ENCODE measurements at places on chromosomes 5 and 9.

- DNase-seq = no peak
Observed at GRCh38 chr9:13279284-13280141, at the start of gene MPDZ. Gene MPDZ, minus strand, starts transcription at chr9:13279692. Its CDS starts 29,377 bp downstream, at chr9:13250315.

DNA sequence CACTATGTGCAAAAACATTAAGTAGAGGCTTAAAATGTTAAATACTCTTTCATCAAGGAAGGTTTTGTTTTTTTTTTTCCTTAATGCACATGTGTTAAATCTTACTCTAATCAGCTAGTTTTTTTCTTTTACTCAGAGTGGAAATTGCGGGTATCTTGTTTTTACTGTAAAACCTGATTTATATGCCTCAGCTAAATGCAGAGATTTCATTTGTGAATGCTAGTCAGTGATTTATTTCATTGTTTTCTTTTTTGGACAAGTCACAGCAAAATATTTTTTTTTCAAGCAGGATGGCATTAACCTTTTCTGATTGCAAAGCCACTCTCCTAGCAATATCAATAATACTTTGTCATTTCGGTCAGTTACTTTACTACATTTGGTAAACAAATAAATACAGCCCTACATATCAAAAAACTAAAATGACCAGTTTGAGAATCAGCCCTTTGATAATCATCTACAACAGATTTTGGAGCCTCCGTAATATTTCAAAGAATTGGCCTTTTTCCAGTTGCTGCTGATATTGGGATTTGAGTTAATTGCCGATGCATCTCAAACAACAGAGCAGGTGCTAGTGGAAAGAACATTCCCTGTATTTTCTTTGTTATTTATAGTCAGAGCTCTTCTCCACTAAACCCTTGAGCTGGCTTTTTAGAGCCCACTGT, 579.2 kb upstream of the ZNF608 start:
- no peak for DNase-seq

DNA sequence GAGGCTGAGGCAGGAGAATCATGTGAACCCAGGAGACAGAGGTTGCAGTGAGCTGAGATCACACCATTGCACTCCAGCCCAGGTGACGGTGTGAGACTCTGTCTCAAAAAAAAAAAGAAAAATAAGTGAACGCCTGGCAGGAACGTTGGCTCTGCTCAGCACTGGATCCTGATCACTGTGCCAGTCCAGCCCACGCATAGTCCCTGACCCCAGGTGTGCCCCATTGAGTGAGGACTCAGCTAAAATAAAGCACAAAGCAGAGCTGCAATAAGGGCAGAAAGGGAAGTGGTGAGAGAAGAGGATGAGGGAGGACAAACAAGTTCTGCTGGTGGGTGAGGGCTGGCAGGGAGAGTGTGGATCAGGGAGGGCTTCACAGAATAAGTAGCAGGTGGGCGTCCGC, 4.3 kb downstream of the GRHPR start:
- no peak for DNase-seq

GRCh38 chr5:82046276-82046647, 74.4 kb downstream of the ATG10 start:
- no peak for DNase-seq

DNA sequence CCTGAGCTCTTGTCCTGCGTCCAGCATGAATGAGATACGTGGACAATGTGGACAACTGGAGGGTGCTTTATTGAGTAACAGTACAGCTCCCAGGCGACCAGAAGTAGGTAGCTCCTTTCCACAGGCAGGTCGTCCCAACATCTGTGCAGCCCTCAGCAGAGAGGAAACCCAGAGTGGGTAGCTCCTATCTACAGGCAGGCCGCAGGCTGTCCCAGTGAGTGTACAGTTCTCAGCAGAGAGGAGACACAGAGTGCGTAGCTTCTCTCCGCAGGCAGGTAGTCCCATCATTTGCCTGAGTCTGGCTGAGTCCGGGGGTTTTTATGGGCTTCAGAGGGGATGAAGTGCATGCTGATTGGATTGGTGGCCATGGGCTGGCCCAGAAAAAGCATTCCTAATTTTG, 373.3 kb downstream of the CHSY3 start:
- DNase-seq = no peak

- DNase-seq = no peak
Observed at GRCh38 chr5:68641211-68641610, 425.7 kb downstream of the PIK3R1 start.

DNA sequence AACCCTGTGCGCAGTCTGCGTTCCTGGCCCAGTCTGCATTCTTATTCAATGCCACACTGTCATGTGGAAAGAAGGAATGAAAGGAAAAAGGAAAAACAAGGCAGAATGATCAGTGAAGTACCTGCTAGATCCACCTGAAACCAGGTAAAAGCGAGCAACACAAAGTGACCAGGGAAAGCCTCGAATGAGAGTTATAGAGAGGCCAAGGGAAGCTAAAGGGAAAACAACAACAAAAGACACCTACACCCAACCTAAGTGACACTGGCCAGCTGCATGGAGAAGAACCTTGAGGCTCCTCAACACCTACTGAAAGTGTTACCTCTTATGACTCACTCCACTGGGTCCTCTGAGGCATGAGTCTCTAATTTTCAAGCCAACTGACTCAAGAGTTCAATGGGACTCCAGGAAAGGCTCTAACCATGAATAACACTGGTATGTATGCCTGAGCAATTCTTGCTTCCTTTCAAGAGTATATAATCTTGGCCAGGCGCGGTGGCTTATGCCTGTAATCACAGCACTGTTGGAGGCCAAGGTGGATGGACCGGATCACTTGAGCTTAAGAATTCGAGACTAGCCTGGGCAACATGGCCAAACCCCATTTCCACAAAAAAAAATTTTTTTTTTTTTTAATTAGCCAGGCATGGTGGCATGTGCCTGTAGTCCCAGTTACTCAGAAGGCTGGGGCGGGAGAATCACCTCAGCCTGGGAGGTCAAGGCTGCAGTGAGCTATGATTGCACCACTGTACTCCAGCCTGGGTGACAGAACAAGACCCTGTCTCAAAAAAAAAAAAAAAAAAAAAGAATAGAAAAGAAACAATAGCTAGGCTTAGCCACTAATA, 29.0 kb downstream of the MTMR12 start:
- no peak for DNase-seq

GRCh38 chr5:78716206-78716605, 67.6 kb upstream of the LHFPL2 start:
- no peak for DNase-seq

GRCh38 chr9:129201289-129201688, 23.2 kb upstream of the IER5L start:
- DNase-seq = no peak

DNA sequence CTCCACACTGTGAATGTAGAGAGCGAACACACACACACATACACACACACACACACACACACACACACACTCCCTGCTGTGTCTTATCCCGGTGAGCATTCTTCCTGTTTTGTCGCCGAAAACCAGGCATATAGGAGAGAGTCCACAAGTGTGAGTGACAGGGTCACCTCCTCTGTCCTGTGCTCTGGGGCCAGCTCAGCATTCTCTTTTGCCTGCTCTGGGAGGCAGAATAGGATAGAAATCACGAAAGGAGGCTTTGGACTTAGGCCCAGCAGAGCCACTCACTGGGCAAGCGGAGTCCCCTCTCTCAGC, 3.0 kb downstream of the LAMC3 start:
- DNase-seq = no peak

GRCh38 chr5:118863345-118863744, 125.0 kb downstream of the DTWD2 start:
- no peak for DNase-seq

DNA sequence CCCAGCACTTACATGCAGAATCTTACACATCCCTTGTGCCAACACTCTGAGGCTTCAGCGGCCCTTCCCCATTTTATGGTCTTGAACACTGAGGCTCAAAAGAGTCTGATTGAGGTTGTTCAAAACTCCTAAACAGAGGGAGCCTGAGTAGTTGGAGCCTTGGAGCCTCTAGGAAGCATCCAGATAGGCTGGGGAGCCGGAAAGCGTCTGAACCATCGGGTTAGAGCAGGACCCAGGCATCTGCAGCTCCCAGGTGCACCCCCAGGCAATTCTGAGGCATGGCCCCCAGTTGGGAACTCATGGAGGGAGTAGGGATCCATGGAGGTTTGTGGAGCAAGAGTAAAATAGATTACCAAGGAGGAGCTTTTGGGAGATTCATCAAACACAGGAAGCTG, 3.8 kb downstream of the OLFML2A start:
- DNase-seq = no peak

DNA sequence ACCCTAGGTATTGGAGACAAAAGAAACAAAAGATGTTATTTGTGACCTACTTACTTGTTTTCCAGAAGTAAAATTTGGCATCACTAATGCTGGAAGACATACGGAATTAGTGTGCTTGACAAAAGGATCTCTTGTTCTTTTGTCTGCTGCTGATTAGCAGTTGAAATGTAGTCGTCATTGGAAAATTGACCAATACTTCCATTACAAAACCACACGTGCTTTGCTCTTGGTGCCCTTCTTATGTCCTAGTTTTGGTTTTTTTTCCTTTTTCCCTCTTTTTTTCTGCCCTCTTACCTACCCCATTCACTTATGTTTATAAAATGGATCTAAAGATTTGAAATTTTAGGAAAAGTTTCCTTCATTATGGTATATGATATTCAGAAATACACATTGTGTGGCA, 197.4 kb downstream of the FER start:
- no peak for DNase-seq

- no peak for DNase-seq
Observed at GRCh38 chr9:76425677-76426453, 31.6 kb upstream of the RFK start.

- DNase-seq = no peak
Observed at GRCh38 chr5:58259685-58260152, 200.2 kb downstream of the PLK2 start.

- no peak for DNase-seq
Observed at GRCh38 chr5:18329328-18329727, 695.1 kb downstream of the TAF11L14 start.

DNA sequence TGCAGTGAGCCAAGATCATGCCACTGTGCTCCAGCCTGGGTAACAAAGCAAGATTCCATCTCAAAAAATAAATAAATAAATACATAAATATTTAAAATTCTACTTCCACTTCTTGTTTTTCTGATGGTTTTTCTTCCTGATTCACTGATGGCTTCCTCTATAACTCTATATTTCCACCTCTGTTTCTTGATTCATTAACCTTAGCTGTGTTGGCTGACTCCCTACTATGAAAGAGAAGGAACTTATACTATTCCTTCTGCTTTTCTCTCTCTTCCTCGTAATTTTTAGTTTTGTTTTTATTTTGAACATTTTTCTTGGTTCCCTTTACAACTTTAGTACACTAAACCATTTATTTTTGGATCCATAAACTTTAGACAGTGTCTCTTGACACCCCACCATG, 103.5 kb downstream of the MAMDC2 start:
- no peak for DNase-seq

DNA sequence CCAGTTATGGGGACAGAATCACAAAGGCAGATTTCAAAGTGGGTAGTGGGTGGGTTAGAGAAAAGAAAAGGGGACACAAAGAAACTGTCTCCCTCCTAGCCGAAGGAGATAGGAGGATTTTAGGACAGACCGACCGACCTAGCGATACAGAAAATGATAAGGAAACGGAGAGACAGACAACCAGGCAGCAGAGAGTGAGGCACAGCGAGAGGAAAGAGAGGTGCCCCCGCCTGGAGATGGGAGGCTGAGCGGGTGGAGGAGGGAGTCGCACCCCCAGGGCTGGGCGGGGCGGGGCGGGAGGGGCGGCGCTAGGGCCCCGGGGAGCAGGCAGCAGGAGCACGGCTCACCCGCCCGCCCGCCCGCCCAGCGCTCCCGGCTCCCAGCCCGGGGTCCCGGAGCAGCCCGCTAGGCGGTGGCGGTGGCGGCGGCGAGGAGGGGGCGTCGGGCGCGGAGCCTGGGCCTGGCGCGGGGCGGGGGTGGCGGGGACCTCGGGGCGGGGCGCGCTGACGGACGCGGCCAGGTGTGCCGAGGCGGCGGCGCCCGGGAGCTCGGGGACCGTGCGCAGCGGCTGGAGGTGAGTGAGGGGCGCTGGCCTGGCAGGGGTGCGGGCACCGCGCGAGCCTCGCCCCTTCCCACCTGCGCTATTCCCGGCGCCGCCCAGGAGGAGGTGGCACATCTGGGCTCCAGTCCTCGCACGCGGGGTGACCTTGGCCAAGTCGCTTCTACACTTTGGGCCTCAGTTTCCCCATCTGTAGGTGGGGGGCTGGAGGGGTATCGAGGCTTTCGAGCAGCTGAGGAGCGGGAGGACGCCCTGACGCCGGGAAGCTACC, 15.9 kb upstream of the SYNPO start:
- DNase-seq = no peak

DNA sequence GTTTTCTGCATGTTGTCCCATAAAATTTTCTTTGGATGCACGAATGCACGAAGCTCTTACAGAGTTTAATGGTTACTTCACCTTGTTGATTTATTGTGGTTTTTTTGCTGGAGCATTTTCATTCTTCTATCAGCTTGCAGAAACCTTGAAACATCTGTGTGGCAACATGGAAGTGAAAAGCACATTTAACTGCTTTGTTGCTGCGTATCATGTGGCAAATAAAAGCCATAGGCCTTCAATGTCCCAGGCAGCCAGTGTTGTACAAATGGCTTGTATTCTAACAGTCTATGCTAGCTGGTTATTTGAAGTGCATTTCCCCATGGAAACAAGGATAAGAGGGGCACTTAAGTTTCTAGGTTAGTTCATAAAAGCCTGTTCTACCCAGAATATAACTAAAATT, 42.5 kb upstream of the RASGRF2 start:
- no peak for DNase-seq

- no peak for DNase-seq
Observed at GRCh38 chr5:172553903-172554302, 87.2 kb upstream of the NEURL1B start.

DNA sequence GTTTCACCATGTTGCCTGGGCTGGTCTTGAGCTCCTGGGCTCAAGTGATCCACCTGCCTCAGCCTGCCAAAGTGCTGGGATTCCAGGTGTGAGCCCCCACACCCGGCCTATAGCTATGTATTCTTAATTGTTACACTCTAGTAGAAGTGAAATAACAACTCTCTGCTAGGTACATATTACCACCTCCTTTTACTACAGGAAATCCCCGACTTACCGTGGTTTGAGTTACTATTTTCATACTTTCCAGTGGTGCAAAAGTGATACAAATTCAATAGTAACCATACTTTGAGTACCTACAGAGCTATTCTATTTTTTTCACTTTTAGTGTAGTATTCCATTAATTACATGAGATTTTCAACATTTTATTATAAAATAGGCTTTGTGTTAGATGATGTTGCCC, 719 bp downstream of the ARL14EPL start:
- DNase-seq = no peak

- no peak for DNase-seq
Observed at GRCh38 chr5:3943859-3944258, 348.2 kb downstream of the IRX1 start.

- DNase-seq = no peak
Observed at GRCh38 chr9:99103901-99104458, 933 bp upstream of the TGFBR1 start.

- DNase-seq = no peak
Observed at GRCh38 chr5:177605078-177605477, 5.1 kb downstream of the B4GALT7 start.

GRCh38 chr9:21317956-21318923, 13.1 kb upstream of the IFNA5 start:
- DNase-seq = no peak

GRCh38 chr5:126855266-126855665, 78.3 kb downstream of the LMNB1 start:
- DNase-seq = no peak
